Activated T-cell treated with anti-CD3 and anti-CD28 coated beads, Interleukin-2, amount 50 U/mL, for 72 hours (primary cell): ENCODE measurements at places on chromosomes 13 and 19.

DNA sequence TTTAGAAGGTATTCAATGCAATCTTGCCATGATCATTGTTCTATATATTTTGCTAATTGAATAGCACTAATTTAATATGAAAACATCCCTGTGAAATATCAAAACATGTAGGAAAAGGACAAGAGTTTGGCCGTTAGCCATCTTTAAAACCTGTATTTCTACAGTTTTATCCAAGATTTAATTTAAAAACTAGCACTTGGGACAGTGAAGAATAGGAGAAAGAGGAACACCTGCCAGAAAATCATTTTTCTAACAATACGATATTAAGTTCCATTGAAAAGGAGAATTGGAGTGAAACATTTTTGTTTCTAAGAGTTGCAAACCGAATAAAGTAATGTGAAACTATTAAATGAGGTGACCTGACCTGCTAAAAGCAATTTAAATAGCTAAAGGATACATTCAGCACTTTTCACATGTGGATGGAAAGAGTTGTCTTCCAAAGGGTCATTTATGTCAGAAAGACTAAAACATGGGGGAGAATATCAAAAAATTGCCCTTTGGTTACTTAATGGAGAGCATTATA lies 1673.6 kb upstream of the MIR17HG start:
- DNase-seq = no peak

- DNase-seq = peak; percentile 64
Observed at GRCh38 chr13:39956036-39956435, 300.6 kb downstream of the COG6 start.

DNA sequence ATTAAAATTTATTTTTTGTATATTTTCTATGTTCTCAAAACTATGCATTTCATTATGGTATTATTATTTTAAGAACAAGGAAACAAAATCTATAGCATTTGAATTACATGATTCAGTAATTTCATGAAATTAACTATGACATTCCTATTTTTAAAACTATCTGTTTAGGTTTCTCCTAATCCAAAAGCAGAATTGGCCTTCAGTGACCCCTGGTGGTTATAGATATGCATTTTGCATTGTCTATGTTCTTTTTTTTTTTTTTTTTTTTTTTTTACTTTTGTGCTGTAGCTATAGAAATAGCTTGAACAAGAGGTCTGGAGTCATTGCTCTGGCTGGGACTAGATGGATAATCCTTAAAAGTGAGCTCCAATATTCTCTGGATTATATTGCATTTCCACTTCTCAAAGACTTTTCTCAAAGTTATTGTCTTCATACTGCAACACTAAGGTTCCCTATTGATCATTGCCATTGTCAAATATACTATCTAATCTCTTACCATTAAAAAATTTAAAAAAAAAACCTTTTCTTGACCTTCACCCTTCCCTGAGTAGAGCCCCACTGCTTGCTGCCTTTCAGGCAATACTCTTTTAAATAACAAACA lies 15.9 kb upstream of the DNAJC3 start:
- DNase-seq = no peak

DNA sequence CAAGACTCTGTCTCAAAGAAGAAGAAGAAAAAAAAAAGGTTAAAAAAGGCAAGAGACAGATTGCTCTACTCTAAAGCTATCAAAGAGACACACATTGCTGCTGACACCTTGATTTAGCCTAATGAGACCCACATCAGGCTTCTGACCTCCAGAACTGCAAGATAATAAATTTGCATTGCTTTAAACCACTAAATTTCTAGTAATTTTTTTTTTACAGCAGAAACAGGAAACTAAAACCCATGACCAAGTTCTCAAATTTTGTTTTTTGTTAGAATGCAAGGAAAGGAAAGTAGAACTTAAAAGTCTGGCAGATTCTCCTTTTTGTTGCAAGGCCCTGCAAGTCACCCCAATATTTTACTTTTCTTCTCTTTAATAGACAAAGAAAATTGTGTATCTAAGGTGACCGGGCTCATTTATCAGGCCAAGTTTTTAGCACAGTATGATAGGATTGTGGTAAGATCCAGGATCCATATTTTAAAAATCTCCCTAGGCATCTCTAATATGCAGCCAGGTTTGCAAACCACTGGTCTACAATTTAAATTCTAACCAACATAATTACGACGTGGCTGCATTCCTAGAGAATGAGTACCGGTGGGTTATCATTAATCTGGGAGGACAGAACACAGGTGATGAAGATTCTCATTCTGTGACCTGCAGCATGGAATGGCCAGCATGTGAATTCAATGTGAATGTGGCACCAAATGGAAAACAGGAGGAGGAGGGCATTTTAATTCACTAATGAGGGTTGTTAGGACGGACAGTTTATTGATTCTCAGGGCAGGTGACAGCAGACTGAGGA lies 56.7 kb upstream of the MED4 start:
- no peak for DNase-seq

GRCh38 chr19:17323964-17324332 lies 10.7 kb downstream of the ANO8 start:
- peak; percentile 55 for DNase-seq

- no peak for DNase-seq
Observed at GRCh38 chr13:70310396-70311119, 202.3 kb upstream of the KLHL1 start.

- DNase-seq = no peak
Observed at GRCh38 chr13:110018009-110018408, 231.6 kb upstream of the IRS2 start.

DNA sequence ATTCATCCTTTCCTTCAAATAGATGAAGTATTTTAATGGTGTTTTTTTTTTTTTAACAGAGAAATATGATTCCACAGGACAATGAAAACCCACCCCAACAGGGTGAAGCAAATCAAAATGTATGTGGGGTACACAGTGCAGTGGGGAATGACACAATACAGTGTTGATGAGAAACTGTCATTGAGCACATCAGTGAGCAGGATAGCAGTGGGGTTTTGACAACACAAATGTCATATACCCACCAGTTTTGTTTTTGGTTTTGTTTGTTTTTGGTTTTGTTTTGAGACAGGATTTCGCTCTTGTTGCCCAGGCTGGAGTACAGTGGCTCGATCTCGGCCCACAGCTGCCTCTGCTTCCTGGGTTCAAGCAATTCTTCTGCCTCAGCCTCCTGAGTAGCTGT lies 29.2 kb downstream of the ZNF844 start:
- DNase-seq = no peak

- no peak for DNase-seq
Observed at GRCh38 chr13:112711528-112712265, 21.9 kb downstream of the ATP11A start.

DNA sequence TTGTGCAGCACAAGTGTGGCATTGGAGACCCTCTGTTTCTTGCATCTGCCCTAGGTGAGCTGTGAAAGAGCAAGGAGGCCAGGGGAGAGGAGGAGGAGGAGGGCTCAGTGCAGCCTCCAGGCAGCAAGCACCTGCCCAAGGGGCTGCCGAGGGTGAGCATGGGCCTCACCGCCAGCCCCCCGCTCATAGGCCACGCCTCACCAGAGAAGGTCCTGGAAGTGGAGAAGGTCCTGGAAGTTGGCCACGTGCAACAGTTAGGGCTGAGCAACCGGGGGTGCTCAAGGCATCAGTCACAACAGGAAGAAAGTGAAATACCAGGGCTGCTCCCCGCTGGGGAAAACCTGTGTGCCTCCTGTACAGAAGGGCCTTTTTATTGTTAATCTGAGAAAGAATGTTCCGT lies 168.9 kb downstream of the TEX29 start:
- no peak for DNase-seq

DNA sequence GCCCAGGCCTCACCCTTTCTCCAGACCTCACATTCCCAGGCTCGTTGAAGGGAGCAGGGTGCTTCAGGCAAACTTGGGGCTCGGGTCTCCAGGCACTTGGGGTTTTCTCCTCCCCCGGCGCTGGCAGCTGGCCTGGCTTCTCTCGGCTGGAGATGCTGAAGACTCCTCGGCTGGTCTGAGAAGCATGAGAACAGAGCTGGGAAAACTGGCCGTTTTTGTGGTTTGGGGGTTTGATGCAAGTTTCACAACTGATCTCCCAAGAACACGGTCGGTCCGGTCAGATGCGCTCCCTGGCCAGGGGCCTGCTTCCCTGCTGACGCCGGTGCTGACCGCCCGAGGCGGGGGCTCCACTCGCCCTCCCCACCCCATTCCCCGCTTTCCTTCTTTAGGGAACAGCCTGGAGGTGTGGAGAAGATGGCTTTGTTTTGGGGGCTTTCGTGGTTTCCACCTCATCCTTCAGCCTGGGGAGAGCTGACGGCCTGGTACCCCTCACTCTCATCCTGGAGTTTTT lies 35.3 kb downstream of the CEBPA start:
- no peak for DNase-seq

- DNase-seq = no peak
Observed at GRCh38 chr13:31282741-31283455, 83.1 kb downstream of the B3GLCT start.

DNA sequence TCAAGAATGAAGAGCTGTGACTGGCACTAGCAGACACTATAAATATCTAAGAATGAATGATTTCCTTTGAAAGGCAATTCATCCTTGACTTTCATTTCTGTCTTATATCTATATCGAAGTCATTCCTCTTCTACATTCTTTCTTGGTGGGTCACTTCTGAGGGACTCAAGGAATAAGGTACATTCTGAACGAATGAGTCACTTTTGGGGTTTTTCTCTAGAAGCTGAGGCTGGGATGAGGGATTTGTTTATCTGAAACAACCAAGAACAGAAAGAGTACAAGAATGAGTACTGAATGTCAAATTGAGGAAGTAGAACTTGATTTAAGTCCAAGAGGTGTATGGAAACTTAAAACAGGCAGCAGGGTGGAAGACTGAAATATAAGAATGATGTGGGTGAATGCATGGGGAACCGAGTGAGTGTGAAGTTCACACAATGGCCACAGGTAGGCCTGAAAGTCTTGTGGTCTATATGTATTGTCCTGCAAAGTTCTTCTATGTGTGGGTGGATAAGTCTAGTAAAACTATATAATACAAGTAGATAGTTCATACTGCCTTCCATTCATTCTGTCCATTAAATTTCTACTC lies 343.9 kb downstream of the OXGR1 start:
- no peak for DNase-seq

DNA sequence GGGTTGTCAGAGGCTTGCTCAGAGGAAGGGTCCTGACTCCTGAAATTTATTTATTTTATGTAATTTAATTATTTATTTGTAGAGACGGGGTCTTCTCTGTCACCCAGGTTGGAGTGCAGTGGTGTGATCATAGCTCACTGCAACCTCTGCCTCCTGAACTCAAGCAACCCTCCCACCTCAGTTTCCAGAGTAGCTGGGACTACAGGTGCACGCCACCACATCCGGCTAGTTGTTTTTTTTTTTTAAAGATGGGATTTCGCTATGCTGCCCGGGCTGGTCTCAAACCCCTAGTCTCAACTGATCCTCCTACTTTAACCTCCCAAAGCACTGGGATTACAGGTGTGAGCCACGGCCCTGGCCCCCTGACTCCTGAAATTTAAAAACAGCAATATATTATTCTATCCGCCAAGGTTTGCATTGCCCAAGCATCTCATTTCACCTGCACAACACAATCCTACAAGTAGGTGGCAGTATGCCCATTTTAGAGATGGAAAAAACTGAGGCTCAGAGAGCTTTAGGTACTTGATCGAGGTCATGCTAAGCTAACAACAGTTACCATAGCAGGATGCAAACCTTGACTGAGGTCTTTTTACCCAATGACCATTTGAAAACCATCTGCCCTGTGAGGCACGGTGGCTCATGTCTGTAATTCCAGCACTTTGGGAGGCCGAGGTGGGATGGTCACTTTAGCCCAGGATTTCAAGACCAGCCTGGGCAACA lies 18.1 kb downstream of the ARHGEF18 start:
- DNase-seq = peak; percentile 20

- DNase-seq = peak; percentile 65
Observed at GRCh38 chr19:15464394-15465385, at the start of gene RASAL3. RASAL3 (minus strand) TSS chr19:15464544; CDS start chr19:15464358, 186 bp downstream.

- no peak for DNase-seq
Observed at GRCh38 chr13:50072676-50073075, 57.4 kb downstream of the KCNRG start.
